GM19239 (cell line): ENCODE measurements at places on chromosomes 7 and 10.

GRCh38 chr7:116802746-116803152 is 59.6 kb upstream of the CAPZA2 start:
- DNase-seq, result peak; percentile 15

- no peak for DNase-seq
These were observed 3.7 kb upstream of the HNRNPH3 start for GRCh38 chr10:68327889-68328786.

DNA sequence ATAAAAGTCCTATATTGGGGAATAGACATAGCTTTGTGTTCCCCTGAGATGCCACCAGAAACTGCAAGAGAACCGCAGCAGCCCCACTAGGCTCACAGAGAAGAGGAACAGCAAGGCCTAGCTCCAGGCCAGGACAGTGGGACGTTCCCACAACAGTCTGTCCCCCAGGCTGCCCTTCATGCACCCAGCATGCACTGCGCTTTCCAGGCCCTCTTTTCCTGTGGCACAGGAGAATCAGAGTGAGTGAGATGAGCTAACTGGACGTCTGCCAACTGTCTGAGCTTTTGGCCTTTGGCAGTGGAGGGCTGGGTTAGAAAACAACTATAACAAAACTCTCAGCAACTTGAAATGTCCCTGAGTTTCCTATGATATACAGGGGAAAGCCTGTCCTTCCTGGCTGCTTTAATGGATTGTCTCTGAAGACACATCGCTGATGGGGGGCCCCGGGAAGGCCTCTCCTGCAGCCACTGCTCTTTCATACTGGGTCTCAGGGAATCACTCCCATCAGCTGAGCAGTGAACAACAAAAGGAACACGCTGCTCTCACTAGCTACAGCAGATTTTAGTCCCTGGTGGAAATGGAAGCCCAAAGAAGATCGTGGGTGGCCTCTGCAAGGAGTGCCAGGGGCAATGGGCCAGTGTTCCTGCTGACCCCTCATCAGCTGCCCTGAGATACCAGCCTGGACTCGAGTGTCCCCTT is 53.5 kb downstream of the PODXL start:
- no peak for DNase-seq

DNA sequence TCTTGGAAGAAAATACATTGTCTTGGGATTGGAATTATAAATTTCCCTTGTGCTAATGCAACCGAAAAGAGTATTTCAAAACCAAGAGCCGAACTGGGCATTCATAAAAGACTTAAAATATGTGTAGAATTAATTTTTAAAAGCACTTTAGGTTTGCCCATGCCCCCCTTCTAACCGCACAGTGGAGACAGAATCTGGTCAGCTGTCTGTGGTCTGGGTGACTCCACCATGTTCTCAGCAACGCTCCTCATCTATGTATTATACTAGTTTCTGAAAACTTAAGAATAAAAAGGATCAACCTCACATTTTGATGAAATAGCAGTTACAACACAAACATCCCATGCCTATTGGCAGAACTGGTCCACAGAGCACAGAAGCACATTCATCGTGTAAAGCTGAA is 192.6 kb upstream of the C7orf33 start:
- no peak for DNase-seq

- DNase-seq, result no peak
These were observed 767.0 kb downstream of the GRM8 start for GRCh38 chr7:126485791-126486190.

GRCh38 chr10:35728341-35728740 is 86.2 kb upstream of the FZD8 start:
- no peak for DNase-seq

- no peak for DNase-seq
These were observed 16.8 kb downstream of the DOCK1 start for GRCh38 chr10:126921974-126922525.

DNA sequence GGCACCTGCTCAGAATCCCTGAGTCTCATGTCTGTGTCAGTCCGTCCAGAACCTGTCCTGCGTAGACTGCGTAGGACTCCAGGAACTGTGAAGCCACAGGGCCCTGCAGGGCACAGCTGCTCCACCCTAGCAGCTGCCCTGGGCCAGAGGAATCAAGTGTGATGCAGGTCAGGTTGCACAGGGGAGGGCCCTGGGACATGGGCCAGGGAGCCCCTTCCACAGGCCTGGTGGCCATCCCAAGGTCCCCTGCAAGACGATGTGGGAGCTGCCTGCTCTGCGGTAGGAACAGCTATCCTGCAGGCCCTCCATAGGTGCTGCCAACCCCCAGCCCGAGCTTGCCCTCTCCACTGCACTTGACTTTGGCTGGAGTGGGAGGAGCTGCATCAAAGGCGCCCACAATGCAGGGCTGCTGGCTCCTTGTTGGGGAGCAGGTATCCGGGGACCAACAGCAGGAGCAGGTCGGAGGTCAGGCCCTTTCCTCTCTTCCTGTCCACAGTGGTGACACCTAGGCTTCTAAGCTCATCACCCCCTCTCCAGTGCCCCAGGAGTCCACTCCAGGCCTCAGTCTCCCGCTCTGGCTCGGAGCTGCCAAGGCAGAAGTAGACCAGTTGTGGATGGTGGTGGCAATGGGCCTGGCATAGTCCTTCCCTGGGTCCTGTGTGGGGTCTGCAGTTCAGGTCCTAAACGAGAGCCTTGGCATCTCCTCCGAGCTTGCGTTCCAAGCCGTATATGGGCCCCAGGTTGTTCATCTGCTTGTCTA is 149.1 kb downstream of the MAPK8 start:
- DNase-seq, result no peak

DNA sequence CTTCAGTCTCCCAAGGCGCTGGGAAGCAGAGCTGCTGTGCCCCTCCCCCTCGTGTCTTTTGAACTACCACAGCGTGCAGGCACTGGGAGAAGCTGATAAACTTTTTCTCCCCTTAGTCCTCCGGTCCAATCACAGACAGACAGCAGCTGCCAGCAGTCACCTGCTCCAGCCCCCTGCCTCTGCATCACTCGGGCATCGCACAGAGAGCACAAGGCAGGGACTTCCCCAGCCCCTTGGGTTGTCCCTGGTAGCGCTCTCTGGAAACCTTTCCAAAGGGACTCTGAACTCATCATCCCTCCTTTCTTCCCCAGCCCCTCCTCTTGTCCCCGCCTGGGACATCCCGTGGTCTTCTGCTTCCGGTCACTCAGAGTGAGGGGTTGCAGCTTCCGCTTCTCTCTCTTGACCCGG is 1.4 kb upstream of the NEUROG3 start:
- DNase-seq, result no peak
